ENCODE measurements at places on chromosomes 13 and 19.

- H3K36me3 ChIP-seq: no peaks in the 10 kb centered on the region
- DNase-seq: no peak
- no peaks in the 10 kb centered on the region for H3K27me3 ChIP-seq
Measured at GRCh38 chr19:12913011-12913561, 6.0 kb downstream of the SYCE2 start.

- H3K4me1 ChIP-seq: no peaks in the 10 kb centered on the region
- H3K4me3 ChIP-seq: no peak overlapping the region
- H3K27ac ChIP-seq: no peak overlapping the region
- H3K27me3 ChIP-seq: no peaks in the 10 kb centered on the region
- DNase-seq: no peak
Measured at GRCh38 chr19:34232566-34233481, 21.5 kb upstream of the GARRE1 start.

DNA sequence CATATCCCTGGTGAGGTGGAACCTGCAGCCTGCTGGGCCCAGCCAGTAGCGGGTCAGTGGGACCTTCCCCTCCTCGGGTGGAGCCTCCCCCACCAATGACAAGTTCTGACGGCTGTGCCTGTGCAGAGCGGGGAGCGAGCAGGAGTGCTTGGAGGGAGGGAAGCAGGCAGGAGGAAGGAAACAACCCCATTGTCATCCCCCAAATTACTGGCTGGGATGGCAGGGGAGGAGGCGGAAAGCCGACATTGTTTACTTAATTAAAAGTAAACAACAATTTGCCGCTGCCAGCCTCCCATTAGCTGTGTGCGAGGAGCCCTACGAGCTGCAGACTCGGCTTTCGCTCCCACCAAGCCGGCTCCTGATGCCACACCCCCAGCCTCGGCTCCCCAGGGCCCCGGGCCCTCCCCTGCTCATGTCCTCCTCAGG lies 45.5 kb downstream of the LYL1 start:
- no peak for DNase-seq
- H3K27ac ChIP-seq: no peak overlapping the region
- no peaks in the 10 kb centered on the region for H3K36me3 ChIP-seq
- H3K4me1 ChIP-seq: peaks cover 13% of the 10 kb centered on the region
- H3K4me3 ChIP-seq: no peak overlapping the region

GRCh38 chr19:38851622-38852230 lies 1.9 kb upstream of the HNRNPL start:
- H3K27me3 ChIP-seq: no peaks in the 10 kb centered on the region
- H3K36me3 ChIP-seq: peaks cover 18% of the 10 kb centered on the region
- H3K4me1 ChIP-seq: peaks cover 32% of the 10 kb centered on the region
- peak; percentile 89 for DNase-seq
- H3K27ac ChIP-seq: peak overlapping the region; percentile 99

DNA sequence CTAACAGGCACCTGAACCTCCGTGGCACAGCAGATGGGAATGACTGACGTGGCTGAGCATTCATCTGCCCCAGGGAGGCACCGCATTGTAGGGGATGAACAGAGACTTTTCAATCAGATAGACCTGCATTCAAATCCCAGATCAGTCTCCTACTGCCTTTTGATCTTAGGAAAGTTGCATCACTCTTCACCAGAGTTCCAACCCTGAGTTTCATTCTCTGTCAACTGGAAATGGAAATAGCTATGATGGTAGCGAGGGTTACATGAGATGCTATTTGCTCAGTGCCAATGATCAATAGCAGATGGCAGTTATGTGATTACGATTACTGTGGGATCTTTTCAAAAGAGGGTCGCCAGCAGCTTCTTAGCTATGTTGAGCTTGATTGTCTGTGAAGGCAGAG lies 189.3 kb upstream of the RFC3 start:
- H3K27ac ChIP-seq: no peak overlapping the region
- H3K27me3 ChIP-seq: no peaks in the 10 kb centered on the region
- no peak for DNase-seq
- no peaks in the 10 kb centered on the region for H3K36me3 ChIP-seq

GRCh38 chr19:38657633-38658222 lies 10.3 kb downstream of the ACTN4 start:
- H3K27ac ChIP-seq: no peak overlapping the region
- DNase-seq: no peak
- no peak overlapping the region for H3K4me3 ChIP-seq
- H3K36me3 ChIP-seq: peaks cover 30% of the 10 kb centered on the region
- no peaks in the 10 kb centered on the region for H3K27me3 ChIP-seq
- H3K4me1 ChIP-seq: peaks cover 37% of the 10 kb centered on the region

DNA sequence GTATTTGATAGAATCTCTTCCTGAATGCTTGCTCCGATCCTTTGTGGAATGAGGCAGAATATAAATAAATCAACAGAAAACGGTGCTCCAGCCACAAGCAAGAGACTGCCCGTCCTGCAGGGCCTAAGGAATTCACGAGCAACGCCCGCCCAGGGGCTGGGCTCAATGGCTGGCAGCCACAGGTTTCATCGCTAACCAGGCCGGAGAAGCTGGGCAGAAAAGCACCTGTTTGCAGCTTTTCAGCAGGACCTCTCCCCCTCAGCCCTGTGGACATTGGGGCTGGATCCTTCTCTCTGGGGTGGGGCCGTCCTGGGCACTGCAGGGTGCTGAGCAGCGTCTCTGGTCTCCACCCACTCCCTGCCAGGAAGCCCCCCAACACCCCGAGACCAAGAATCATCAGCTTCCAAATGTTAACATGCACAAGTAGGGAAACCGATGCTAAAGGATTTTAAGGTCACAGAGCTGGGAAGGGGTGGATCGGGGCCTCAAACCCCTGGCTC lies 102.5 kb downstream of the GADD45B start:
- H3K27ac ChIP-seq: no peak overlapping the region
- no peaks in the 10 kb centered on the region for H3K36me3 ChIP-seq
- H3K4me3 ChIP-seq: no peak overlapping the region
- DNase-seq: no peak
- H3K27me3 ChIP-seq: no peaks in the 10 kb centered on the region

Measured in CD14-positive monocyte (primary cell).